ENCODE measurements at places on chromosomes 3 and 15.
A peak's percentile ranks its signal among the peaks of the same experiment; 100 is the strongest.

- peak; percentile 32 for DNase-seq
These were observed 31.3 kb upstream of the MEIS2 start for GRCh38 chr15:37131621-37132020.

- no peak for DNase-seq
These were observed 17.0 kb downstream of the KLHL6 start for GRCh38 chr3:183538486-183538885.

GRCh38 chr15:62457100-62457499 is 292.0 kb upstream of the C2CD4B start:
- peak; percentile 18 for DNase-seq

- DNase-seq: no peak
These were observed 78.5 kb downstream of the OCA2 start for GRCh38 chr15:28020644-28021043.

- no peak for DNase-seq
These were observed 207.6 kb downstream of the ADAMTS17 start for GRCh38 chr15:100134089-100134583.

- no peak for DNase-seq
These were observed 27.1 kb downstream of the MBNL1 start for GRCh38 chr3:152295806-152296205.

DNA sequence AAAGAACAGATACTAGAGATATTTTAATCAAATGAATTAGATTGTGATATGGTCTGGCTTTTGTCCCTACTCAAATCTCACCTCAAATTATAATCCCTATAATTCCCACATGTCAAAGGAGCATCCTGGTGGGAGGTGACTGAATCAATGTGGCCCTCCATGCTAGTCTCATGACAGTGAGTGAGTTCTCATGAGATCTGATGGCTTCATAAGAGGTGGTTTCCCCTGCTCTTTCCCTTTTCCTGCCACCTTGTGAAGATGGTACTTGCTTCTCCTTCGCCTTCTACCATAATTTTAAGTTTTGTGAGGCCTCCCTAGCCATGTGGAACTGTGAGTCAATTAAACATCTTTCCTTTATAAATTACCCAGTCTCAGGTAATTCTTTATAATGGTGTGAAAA is 82.8 kb downstream of the FAIM start:
- DNase-seq: no peak

- DNase-seq: no peak
These were observed 36.9 kb downstream of the NR1D2 start for GRCh38 chr3:23981955-23982354.

DNA sequence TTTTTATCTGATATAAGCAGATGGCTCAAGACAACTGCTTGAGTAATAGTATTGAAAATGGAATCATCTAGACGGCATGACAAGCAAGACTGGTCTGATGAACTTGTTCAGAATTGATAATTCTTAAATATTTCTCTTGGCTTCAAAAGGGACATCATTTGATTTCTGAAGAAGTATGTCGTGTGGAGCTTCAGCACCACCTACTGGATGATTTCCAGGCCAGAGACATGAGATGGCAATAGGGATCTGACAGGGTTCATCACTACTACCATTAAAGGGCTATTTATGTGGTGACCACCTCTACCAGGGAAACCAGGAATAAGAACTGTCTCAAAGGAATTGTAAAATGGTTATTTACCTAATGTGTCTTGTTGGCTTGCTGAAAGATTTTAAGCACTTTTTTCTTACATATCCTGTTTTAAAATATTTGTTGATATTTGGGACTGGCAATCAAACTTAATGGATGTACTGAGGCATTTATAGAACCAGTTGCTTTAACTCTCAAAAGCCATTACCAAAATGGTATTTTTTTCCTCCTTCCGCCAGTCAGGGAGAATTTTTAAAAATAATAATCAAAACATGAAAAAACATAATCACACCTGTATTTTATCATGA is 99.5 kb upstream of the FAM98B start:
- peak; percentile 75 for DNase-seq

DNA sequence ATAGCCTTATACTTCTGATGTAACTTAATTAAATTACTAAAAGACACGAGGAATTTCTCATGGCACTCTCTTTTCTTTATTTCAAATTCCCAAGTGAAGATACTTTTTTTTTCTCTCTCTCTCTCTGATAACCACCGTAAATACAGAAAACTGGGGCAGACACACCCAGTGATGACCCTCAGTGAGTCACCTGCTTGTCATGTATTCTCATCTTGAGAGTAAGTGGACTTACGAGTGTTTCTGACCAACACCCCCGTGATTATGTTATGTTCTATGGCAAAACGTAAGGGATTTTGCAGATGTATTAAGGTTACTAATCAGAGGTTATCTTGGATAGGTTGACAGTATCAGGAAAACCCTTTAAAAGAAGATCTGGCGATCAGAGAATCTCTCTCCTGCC is 348.8 kb upstream of the ZNF717 start:
- no peak for DNase-seq

GRCh38 chr15:66573348-66573718 is 7.5 kb upstream of the LCTL start:
- DNase-seq: no peak

DNA sequence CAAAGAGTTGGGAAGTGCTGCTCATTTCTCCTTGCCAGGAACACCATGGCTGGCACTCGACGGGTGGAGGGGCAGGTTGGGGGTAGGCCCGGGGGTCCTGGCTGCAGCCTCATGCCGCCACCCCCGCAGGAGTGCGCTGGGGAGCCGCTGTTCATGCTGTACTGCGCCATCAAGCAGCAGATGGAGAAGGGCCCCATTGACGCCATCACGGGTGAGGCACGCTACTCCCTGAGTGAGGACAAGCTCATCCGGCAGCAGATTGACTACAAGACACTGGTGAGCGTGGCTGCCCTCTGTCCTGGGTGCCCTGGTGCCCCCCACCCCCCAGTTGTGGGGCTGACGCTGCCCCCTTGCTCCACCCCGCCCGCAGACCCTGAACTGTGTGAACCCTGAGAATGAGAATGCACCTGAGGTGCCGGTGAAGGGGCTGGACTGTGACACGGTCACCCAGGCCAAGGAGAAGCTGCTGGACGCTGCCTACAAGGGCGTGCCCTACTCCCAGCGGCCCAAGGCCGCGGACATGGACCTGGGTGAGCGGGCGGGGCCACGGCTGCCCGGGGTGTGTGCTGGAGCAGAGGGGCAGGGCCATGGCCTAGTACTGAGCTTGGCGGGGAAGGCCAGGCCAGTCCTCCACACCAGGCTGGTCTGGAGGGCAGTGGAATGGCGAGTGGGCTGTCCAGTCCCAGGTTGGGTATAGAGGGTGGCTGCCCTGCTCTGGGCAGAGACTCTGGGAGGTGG is 45.1 kb downstream of the PLXNA1 start:
- DNase-seq: no peak

DNA sequence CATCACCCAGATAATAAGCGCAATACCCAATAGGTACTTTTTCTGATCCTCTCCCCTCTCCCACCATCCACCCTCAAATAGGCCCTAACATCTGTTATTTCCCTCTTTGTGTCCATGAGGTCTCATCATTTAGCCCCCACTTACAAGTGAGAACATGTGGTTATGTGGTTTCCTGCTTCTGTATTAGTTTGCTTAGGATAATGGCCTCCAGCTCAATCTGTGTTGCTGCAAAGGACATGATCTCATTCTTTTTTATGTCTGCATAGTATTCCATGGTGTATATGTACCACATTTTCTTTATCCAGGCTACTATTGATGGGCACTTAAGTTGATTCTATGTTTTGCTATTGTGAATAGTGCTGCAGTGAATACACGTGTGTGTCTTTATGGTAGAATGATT is 165.4 kb downstream of the MBNL1 start:
- no peak for DNase-seq

GRCh38 chr3:12489832-12490231 is 5.6 kb downstream of the TSEN2 start:
- DNase-seq: no peak

DNA sequence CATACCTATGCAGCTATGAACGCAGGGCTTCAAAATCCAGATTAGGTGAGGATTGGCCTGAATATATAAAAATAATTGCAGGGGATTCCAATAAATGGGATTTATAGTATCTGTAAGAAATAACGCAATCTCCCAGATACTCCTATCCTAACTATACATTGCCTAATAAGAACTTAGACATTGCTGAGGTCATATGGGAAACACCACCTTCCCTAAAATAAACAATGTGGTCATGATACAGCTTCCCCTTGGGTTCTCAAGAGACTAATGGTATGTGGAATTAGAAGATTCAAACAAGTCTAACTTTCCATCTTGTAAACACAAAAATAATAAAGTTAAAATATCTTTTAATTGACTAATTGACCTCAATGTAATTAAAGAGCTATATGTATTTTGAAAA is 28.2 kb downstream of the UBE3A start:
- DNase-seq: no peak
